NCI-H82 (cell line): ENCODE measurements at places on chromosomes 6 and 20.

DNA sequence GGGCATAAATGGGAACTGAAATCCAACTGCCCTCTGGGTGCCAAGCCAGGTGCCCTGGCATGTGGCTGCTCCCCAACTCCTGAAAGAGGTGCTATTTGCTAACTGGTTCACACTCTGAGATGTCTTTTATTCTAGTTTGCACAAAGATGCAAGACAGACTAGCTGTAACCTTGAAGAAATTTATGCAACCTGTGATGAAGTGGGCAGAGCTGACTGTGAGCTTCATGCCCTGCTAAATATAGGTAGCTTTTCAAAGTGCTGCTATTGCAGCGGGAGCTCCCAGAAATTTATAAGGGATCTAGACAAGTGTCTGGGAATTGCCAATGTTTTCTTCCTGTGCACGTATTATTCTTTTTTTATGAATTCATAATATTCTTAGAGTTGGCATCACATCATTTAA, 517.5 kb downstream of the RNF144B start:
- no peak for DNase-seq

DNA sequence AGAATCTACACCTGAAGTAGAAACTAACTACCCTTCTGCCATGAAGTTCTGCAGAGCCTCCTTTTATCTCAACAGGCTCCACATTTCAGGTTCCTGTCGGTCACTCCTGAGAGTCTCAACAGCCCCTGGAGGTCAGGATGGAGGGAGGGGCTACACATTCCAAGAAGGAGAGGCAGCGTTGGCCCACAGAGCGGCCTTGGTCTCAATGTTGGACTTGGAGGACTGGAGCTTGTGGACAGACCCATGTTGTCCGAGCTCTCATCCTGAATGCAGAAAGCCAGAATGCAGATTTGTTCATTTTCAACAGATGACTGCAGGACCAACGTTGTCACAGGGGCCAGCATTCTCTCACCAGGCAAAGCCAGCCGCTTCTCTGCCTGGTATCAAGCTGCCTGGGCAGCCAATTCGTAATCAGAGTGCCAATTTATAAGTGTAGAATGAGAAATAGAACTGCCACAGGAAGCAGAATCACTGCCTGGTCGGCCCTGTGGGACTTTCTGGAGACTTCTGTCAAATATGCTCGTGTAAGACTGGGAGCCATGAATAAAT, 212.5 kb upstream of the SNX9 start:
- no peak for DNase-seq

DNA sequence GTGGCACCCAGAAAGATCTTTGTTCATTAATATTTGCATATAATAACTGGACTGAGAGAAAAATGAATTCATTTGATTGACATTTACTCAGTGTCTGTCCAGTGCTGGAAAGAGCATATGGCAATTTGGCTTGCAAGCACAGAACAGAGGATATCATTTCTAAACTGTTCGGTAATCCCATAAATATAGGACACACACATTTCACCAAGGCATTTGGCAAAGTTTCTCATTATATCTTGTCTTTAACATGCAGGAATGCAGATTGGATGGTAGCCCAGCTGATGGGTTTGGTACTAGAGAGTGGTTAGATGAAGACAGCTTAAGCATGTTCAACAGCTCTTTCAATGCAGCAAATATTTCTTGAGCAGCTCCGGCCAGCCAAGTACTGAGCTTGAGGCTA, 259.2 kb downstream of the PRKN start:
- DNase-seq, result no peak

- no peak for DNase-seq
Measured at GRCh38 chr6:17062871-17063440, 38.9 kb upstream of the STMND1 start.

- peak; percentile 57 for DNase-seq
Measured at GRCh38 chr20:20448881-20449280, 81.0 kb downstream of the INSM1 start.

- DNase-seq, result no peak
Measured at GRCh38 chr6:102813489-102814275, 1420.2 kb downstream of the GRIK2 start.

DNA sequence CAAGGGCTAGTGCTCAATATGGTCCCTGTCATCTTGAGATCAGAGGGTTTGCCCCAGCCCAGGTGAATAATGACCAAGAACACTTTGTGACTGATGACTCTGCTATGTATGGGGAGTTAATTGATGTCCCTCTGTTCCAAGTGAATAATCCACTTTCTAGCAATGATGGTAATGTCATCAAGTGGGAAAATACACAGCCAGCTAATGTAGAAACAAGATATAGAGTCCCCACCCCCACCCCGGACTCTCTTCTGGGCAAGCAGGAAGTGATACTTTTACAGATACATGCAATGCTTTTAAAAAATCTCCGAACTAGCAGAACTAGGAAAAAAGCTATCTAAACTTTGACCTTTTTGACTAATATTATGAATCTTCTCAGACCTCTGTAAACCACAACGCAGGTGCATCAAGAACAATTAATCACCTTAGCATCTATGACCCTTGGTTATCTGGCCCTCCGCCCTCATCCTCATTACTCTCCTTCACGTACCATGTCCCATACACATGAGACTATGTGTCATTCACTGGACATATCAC, 30.5 kb downstream of the CNR1 start:
- DNase-seq, result peak; percentile 93

GRCh38 chr6:167093406-167093921, 29.4 kb upstream of the CCR6 start:
- no peak for DNase-seq

DNA sequence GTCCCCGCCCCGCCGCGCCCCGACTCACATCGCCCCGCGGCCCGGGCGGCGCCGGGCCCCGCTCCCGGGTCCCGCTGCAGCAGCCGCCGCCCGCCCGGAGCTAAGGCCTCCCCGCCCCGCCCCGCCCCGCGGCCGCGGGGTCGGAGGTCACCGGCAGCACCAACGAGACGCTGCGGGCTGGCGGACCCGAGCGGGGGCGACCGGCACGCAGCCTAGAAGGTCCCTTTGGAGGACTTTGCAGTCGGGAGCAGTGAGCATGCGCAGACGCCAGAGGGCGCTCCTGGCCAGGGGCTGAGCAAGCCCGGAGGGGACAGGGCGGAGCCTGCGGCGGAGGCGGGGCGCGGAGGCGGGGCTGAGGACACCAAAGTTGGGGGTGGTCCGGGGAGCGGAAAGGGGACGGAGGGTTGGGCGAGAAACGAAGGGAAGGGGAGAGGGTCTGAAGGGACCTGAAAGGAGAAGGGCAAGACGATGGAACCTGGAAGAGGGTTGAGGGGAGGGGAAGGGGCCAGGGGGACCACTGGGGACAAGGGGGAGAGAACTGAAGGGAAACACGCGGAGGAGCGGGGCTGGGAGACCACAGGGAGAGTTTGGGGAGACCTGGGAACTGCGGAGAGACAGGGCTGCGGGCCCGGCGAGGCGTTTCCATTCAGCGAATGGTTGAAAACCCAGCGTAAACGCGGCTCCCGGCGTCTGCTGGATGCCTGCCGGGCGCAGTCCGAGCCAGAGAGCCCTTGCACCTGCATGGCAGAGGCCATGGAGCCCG, at the start of gene FRS3:
Gene FRS3 (minus strand): TSS at position 113 of the 763 bp plus-strand sequence. CDS start 2,913 bp downstream, outside the sequence.
- DNase-seq, result peak; percentile 98

GRCh38 chr20:63284544-63284949, 8.4 kb upstream of the COL20A1 start:
- DNase-seq, result no peak

DNA sequence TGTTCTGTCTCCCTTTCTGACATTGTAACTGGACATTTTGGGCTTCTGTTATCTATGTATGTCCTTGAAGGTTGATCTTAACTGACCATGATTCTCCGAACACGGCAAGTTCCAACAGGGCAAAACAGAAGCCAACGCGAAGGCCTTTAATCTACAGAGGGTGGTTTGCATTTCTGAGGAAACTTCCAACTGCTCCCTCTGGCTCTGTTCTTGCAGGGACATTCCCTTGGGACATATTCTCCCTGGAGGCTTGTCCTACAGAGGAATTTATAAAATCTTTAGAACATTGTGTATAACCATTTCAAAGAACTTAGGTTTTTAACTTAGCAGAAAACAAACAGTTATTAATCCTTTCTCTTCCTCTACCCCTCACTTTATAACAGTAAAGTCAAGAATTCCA, 189.0 kb upstream of the CDYL start:
- no peak for DNase-seq

- peak; percentile 81 for DNase-seq
Measured at GRCh38 chr20:41005361-41005729, 23.3 kb upstream of the TOP1 start.

DNA sequence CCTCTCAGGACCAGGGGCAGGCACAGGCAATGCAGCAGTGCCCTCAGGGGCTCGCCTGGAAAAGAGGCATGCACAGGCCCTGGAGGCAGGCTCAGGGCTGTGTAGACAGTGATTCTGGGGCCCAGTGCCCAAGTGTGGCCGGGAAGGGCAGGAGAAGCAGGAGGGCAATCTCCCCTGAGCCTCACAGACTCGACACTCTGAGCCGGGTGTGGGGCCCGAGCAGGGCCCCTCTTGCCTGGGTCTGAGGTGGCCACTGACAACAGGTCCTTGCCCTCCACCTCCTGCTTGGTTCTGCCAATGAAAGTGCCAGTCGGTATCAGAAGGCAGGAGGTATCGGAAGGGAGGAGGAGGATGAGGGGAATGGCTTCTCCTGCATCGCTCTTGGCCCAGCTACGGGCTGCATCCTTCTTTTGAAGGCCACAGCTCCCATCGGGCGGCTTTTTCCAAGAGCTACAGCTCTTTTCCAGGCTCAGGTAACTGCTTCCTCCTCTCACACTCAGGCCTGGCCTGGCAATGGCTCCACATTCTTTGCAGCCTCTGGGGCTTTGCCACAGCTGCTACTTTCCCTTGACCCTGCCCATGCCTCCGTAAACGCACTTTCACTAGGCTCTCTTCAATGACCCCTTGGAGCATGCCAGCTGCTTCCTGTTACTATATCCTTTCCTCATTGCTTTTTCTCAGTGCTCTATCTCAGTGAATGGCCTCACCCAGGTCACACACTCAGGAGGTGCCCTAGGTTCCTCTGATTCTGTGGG, 24.5 kb downstream of the GABRR2 start:
- no peak for DNase-seq

GRCh38 chr6:16782278-16782677, 21.0 kb upstream of the ATXN1 start:
- DNase-seq, result no peak

GRCh38 chr20:40304119-40304613, 384.9 kb downstream of the MAFB start:
- no peak for DNase-seq

DNA sequence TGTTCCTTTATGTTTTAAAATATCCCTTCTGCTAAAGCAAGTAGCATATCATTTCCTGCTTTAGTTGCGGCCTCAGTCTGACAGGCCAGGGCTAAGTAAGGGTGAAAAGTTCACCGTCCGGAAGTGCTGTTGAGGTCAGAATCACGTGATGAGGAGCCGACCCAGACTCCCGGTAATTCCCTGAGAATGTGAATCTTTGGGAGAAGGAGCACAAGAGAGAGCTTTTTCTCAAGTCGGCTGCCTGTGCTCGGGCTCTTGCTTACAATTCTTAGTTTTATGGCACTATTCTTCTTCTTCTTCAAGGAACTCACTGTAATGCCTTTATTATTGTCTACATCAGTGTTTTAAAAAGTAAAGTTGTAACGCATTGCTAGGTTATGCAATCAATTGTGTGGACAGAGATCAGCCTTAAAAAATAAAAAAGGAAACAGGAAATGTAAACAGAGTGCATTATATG, 309.3 kb downstream of the PRL start:
- no peak for DNase-seq

- DNase-seq, result no peak
Measured at GRCh38 chr6:42533794-42534193, 30.0 kb upstream of the UBR2 start.

DNA sequence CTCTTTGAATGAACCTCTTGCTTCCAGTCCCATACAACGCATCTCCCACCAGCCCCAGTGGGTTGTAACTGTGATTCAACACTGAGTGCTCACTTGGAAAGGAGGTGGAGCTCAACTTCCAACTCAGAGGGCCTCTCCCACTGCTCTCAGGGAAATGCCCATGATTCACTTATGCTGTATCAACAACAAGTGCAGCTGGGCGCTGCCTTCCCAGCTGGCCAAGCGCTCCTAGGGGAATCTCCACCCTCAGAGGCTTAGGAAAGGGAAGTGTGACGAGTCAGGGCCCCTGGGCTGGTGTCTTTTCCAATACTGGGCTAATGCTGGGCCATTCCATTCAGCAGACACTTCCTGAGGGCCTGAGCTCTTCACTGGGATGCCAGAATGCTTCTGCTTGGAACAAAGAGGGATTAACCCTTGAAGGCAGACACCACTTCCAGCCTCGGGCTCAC, 8.1 kb upstream of the OCSTAMP start:
- peak; percentile 66 for DNase-seq

GRCh38 chr6:152471456-152472265, 165.5 kb downstream of the SYNE1 start:
- peak; percentile 18 for DNase-seq

GRCh38 chr20:11585752-11586352, 331.8 kb upstream of the BTBD3 start:
- peak; percentile 57 for DNase-seq

DNA sequence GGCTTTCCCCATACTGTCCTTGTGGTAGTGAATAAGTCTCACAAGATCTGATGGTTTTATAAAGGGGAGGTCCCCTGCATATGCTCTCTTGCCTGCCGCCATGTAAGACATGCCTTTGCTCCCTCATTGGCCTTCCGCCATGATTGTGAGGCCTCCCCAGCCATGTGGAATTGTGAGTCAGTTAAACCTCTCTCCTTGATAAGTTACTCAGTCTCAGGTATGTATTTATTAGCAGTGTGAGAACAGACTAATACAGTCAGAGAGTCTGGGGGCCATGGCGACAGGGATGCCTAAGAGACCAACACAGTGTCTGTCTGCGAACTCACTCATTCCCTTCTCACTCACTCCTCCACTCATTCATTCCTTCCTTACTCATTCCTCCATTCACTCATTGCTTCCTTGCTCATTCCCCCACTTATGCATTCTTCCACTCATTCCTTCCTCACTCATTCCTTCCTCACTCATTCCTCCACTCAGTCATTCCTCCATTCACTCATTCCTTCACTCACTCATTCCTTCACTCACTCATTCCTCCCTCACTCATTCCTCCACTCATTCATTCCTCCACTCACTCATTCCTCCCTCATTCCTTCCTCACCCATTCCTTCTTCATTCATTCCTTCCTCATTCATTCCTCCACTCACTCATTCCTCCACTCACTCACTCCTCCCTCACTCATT, 137.5 kb upstream of the AGPAT4 start:
- DNase-seq, result no peak

DNA sequence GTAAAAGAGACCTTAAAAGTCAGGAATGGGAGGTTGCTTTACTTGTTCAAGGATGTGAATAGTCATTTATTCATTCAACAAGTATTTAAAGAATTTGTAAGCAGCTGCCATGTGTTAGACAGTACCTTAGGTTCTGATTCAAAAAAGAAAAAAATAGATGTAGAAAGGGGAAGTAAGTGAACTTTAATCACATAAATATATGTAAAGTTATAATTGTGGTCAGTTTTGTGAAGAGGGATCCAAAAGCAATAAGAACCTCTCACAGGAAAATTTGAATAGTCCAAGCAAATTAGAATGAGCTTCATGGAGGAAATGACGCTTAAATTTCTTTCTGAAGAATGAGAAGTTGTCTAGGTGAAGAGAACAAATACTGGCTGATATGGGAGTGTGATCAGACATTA, 596.1 kb upstream of the CITED2 start:
- no peak for DNase-seq

- no peak for DNase-seq
Measured at GRCh38 chr6:43283905-43284304, 14.2 kb upstream of the SLC22A7 start.
